T-helper 1 cell (primary cell): ENCODE measurements at places on chromosomes 2 and 18.

DNA sequence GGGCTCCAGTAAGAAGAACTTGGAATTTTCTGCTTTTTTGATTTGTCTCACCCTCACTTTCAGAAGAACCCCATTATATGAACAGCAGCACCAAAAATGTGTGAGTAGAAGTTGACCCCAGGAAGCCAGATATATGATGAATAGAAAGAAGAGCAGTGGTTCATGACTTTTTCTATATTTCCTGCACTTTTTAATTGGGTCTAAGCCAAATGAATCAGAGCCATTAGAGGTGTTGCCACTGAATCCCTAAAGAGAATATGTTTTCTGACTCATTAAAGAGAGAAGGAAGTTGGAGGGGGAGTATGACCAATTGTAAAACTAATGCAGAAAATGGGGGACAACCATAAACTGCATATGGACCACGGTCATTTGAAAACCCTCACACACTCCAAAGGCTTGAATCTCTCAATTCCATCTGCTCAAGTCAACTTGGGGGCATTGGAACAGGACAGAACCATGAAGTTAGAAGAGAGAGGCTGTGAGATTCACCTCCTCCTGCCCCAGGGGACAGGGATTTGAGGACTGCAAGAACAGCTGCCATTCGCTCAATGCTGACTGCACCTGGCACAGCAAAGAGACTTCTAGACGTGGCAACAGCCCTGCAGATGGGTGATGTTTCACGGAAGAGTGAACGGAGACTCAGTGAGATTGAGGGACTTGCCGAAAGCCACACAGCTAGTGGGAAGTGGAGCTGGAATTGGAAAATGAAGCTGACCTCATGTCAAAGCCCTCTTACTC lies 3.0 kb downstream of the DAPL1 start:
- no peak for DNase-seq

DNA sequence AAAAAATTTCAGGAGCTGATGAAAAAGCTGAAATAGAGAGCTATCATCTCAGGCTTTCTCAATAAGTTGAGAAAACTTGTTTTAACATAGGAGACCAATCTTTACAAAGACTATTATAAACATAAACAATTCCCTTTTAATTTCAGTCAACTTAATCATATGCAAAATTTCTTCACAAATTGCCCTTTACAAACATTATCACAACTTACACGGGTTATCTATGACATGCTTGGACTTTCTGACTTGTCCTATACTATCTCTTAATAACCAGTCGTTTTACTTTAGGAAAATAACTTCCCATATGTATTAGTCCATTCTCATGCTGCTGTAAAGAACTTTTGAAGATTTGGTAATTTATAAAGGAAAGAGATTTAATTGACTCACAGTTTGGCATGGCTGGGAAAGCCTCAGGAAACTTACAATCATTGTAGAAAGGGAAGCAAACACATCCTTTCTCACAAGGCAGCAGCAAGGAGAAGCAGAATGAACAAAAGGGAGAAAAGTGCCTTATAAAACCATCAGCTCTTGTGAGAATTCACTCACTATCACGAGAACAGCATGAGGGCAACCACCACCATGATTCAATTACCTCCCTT lies 1583.7 kb upstream of the CELF4 start:
- DNase-seq = no peak

DNA sequence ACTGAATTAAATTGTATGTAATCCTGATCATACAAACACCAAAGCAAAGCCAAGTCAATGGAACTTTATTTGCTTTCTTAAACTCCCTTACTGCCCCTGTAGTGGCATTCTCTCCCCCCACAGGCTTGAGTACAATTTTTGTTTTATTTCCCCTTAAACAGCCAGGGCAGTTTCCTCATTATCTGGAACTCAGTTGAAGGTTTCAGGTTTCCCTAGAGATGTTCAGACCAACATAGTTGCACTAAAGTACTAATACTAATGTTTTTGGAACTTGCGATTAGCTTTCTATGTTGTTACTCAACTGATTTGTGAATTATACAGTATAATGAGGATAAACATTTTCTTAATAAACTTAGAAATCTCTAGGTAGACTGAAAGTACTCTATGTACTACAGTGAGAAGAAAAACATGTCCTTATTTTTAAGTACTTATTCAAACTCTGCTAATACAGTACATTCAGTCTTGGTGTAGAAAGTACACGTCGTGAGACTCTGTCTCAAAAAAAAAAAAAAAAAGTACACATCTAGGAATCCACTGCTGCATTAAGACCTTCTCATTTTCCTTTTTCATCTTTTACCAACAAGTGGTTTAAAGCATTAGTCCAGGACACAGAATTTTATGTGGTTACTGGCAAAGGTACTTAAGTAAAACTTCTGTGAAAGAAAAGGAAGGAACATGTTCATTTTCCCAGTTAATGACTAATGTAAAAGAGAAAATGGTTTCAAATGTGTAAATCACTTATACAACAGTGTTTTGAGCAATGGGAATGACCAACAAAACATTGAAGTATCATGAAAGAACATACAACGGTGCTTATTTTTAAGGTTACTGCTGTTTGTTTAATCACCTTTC lies 209.5 kb upstream of the SMAD7 start:
- DNase-seq = no peak

DNA sequence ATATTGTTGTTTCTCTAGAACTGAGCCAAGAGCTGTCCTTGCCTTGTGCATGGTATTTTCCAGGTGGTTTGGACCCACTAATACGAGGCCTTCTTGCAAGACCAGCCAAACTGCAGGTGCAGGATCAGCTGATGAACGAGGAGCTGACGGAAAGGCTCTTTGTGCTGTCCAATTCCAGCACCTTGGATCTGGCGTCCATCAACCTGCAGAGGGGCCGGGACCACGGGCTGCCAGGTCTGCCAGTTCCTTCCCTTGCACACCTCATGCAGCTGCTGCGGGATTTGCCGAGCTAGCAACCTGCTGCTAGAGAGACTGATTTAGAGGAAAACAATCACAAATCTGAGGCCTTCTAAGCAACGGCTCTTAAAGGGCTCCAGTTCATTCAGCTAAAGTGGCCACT lies 74.5 kb downstream of the TPO start:
- DNase-seq = no peak

GRCh38 chr2:20015482-20016083 lies 3.1 kb upstream of the MATN3 start:
- DNase-seq = no peak

DNA sequence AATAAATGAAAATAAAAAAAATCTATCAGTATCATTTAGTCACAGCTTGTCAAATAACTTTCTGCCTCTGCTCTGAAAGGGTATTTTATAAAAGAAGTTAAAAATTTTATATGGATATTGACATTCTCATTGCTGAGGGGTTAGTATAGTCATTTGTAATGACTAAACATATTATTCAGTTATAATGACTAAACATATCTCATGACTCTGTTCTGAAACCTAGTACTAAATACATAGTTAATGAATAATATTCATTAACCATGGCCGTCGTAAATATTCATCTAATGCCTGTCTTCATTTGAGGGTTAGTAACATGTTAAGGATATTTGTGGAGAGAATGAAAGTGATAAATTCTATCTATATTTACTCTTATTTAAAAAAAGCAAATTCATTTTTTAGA lies 69.1 kb upstream of the MAP4K3 start:
- no peak for DNase-seq

- DNase-seq = no peak
These were observed 3.9 kb upstream of the TMEM163 start for GRCh38 chr2:134722728-134723127.
